ENCODE measurements at places on chromosomes 5 and 9.

DNA sequence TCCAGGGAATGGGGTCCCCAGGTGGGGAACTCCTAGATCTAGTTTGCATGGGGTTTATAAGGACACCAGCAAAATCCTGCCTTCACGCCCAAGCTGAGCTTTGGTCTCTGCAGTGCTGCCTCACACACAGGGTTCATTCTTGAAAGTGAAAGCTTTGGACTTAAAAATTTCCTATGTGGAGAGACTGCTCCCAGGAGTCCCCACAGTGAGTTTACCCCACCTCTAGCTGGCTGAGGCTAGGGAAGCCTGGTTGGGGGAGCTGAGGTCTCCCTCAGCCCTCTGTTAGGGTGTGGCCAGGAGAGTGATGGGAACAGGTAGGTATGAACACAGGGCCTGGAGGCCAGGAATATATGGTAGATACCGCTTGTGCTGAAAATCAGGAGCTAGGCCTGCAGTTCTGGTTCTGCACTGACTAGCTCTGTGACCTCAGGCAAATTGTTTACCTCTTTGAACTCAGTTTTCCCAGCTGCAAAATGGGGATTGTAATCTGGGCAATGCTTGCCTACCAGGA lies 41.5 kb upstream of the LARP1 start:
- DNase-seq = no peak

- peak; percentile 30 for DNase-seq
Observed at GRCh38 chr5:143014017-143014651, 244.0 kb downstream of the ARHGAP26 start.

DNA sequence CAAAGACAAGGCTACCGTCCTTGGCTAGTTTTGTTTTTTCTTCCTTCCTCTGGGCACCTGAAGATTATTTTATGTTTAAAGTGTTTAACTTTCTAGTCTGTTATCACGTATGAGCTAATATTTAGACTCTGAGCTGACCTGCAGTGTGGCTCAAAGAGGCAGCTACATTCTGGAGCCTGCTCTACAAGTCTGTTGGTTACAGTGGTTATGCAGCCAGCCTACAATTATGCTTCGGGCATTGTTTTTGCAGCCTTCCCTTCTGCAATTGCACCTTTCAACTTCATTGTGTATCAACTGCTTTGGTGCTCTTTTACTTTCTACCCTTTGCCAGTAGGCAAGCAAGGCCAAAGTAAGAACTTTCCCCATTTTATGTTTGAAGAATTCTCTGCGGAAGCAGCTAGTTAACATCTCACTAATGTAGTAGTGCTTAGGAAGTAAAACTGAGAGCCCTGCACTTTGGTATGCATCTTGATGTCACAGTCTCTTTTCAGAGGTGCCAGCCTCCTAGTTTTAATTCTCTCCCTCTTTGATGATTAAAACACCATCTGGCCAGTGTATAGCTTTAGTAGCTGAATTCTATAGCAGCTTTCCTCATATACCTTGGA lies 322.1 kb downstream of the FAM170A start:
- no peak for DNase-seq

- no peak for DNase-seq
Observed at GRCh38 chr5:15794052-15794985, 294.3 kb downstream of the FBXL7 start.

DNA sequence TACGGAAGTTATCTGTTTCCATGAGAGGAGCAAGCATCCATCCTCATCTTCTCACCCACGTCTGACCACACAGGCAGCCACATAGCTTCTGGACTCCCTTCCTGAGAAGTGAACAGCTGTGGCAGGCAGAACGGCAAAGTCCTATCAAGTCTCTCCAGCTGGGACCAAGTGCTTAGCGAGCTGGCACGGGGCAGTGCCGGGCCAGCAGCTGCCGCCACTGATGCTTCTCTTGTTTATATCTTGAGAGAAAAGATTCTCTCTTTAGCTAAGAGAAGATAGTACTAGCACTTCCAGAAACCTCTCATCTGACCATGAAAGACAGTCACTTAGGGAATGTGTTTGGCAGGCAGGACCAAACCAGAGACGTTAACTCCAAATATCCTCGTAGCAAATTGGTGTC lies 37.2 kb downstream of the PLAC8L1 start:
- DNase-seq = no peak

- no peak for DNase-seq
Observed at GRCh38 chr5:148381906-148382305, 1.9 kb upstream of the FBXO38 start.

DNA sequence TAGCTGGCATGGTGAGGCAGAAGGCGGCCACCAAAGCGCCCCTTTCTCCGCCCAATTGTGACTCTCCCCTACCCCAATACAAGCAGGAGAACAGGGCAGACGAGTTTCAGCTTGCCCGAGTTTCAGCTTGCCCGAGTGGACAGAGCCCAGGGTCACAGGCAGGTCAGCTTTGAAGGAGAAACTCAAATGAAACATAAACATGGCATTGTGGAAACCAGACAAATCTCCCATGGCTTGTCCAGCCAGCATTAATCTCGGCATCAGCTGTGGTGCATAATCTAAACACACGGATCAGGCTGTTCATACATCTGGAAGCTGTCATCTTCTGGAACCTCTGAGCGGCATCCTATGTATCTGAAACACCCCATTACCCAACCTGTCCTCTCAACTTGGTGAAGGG lies 16.9 kb downstream of the PTCH1 start:
- DNase-seq = no peak

GRCh38 chr9:34644766-34645314 lies 1.6 kb upstream of the GALT start:
- no peak for DNase-seq
